ENCODE measurements at places on chromosomes 5 and 9.

DNA sequence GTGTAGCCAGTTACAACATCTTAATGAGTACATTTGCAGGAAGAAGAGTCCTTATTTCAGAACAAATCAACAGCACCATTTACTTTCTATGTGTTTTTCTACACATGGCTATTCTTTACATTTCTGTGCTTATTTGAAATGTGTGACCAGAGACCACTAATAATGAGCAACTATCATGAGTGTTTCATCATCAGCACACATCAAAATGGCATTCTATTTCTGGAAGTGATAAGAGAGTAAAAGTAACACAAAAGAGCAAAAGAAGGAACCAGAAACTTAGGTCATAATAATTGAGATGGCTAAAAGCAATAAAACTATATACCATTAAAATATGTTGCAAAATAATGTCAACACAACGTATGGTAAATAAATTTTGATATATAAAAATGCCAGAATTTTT is 159.7 kb downstream of the PBX3 start:
- peak; percentile 36 for DNase-seq

GRCh38 chr5:13976867-13977830 is 32.7 kb upstream of the DNAH5 start:
- peak; percentile 57 for DNase-seq

GRCh38 chr9:135914921-135915320 is 7.6 kb upstream of the CAMSAP1 start:
- no peak for DNase-seq

- no peak for DNase-seq
Observed at GRCh38 chr5:98909363-98909762, 19.4 kb downstream of the CHD1 start.

DNA sequence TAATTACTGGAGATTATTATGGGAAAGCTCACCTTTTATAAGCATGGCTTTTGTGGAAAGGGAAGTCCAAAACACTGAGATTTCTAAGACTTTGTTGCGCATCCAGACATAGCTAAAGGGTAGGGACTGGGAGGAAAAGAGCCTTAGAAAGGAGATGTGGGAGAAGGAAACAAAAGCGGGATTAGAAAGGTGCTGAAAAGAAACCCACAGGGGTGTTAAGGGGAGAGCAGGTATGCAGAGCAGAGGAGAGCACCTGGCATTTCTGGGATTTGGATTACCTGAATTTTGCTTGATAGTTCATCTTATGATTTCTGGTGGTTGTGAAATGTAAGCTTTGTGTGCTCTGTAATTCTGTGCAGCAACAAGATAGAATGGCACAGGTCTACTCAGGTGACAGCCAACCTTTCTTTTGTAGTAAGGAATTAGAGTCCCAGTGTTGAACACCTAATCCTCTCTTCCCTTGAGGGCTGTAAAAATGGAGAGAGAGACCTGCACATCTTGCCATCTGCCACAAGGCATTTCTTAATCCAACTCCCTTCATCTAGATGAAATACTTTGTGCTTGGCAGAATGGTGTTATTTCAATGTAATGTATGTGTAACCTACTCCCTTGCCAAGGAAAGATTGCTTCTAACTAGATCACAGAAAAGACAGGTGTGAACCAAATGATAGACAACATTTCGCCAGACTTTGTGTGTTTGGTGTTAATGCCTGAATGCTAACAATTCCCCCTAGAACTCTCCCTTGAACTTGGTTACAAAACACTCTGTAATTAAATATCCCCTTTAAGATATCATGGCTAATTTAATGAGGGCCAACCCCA is 47.4 kb downstream of the ATPSCKMT start:
- DNase-seq, result no peak

DNA sequence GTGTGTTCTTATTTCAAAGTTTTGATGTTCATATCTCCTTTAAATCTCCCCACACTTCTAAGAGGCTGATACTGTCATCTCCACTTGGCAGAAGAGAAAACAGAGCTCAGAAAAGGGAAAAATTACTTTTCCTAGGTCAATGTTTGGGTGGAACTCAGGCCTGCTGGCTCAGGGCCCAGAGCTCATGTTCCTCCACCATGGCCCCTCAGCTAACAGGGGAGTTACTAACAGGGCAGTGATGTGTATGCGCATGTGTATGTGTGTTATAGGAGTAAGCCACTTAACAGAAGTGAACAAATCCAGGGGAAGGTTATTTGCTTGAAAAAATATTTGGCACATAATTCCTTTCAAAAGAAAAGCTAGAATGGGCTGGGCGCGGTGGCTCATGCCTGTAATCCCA is 2.5 kb downstream of the C1QTNF2 start:
- no peak for DNase-seq

DNA sequence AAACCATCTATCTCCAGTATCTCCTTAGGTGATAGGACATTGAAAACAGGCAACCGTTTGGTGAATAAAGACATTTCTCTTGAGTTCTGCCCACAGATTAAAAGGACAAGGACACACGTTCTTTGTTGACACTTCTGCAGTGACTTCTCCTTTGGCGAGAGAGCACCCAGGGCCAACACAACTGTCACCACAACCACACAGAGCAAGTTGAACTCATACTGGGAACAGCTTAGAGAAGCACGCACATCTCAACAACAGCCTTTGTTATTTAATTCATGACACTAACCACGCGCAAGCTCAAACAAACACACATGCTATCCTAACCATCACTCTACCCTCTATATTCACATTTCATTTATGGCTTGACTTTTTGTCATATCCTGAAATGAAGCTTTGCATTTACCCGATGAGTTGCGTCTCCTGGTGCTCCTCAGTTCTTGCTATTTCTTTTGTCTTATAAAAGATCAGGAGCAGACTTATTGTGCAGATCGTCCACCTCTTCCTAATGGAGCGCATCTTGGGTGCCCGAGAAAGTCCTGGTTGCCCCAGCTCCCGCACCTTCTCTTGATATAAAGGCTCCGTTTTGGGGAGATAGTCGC is 543 bp downstream of the ST8SIA4 start:
- peak; percentile 64 for DNase-seq

GRCh38 chr5:23314827-23315226 is 192.6 kb upstream of the PRDM9 start:
- DNase-seq, result no peak

- peak; percentile 93 for DNase-seq
Observed at GRCh38 chr9:122857815-122858214, 29.4 kb upstream of the PDCL start.

GRCh38 chr5:57741336-57741735 is 258.7 kb upstream of the ACTBL2 start:
- DNase-seq, result no peak

GRCh38 chr9:15136646-15137045 is 170.4 kb downstream of the TTC39B start:
- peak; percentile 49 for DNase-seq

DNA sequence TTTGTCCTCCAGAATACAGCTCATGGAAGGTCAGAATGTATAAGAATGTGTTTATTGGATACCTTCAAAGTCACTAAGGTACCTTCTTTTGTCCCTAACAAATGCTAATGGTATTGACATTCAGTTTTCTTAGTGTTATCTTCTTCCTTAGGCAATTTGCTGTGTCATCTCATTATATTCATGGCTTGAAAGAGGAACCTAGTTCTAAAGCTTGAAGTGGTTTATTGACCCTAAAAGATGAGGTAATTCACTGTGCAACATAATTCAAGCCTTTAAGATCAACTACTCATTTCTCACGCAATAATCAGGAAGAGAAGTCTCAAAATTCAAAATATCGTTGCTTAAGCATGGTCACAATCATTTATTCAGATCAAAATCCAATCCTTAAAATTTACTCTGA is 342.7 kb upstream of the RIOK2 start:
- DNase-seq, result peak; percentile 75

- peak; percentile 85 for DNase-seq
Observed at GRCh38 chr5:14204785-14205321, 61.7 kb downstream of the TRIO start.

DNA sequence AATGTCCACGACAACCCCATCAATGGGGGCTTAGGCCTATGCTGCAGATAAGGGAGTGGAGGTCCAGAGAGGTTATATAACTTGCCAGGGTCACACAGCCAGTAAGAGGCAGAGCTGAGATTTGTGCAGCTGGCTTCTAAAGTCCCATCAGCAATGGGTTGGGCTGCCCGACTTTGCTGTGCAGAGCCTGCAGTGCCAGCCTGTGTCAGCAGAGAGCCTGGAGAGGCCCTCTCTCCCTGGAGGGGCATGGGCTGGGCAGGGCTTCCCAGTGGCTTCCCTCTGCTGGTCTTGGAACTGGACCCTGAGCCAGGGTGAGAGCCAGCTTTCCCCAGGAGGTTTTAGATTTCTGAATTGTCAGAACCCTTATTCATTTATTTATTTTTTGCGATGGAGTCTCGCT is 77.2 kb upstream of the RAPGEF1 start:
- DNase-seq, result no peak

DNA sequence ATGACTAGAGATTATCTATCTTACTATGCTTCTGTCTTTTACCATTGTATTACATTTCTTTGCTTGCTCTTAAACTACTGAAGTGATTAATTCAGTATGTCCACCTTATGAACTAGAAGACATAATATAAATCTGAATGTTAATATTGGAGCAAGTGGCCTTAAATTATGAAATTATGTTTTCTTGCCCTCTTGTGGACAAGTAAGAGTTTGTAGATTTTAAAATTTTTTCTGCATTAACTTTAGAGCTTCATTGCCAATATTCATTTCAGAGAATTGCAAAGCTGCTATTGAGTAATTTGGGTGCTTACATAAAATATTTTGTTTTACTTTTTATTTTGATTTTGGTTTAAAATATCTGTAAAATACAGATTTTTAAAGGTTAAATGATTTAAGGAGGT is 55.3 kb downstream of the RANBP17 start:
- peak; percentile 30 for DNase-seq

- DNase-seq, result no peak
Observed at GRCh38 chr9:99986642-99987041, 80.2 kb downstream of the STX17 start.

DNA sequence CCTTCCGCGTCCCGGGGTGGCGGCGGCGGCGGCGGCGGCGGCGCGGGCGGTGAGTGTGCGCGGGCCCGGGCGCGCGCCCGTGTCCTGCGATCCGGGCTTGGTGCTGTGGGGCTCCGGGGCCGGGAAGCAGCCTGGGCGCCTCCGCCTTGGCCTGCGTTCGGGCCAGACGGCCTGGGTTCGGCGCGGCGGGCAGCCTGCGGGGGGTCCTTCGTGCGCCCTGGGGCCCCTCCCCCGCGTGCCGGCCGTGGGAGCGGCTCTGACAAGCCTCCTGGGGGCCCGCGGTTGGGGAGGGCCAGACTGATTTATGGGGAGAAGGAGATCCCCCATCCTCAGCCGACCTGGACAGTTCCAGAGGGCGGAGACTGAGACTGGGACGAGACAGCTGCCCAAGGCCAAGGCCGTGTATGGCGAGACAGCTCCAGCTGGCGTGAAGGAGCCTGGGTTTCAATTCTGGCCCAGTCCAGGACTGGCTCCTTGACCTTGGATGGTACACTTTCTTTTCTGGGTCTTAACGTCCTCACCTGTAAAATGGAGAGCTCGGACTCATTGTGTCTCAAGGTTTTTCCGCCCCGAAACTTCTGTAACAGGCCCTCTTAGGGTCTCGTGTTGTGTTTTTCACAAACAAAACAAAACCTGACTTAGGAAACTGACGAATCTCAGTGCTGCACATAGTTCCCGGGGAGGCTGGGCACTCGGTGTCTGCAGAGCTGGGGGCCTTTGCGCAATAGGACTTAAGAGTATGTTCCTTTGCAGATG is 603 bp downstream of the TMEM268 start:
- DNase-seq, result peak; percentile 78

- DNase-seq, result peak; percentile 64
Observed at GRCh38 chr9:8857926-8858595, 1058.5 kb upstream of the DMAC1 start.

DNA sequence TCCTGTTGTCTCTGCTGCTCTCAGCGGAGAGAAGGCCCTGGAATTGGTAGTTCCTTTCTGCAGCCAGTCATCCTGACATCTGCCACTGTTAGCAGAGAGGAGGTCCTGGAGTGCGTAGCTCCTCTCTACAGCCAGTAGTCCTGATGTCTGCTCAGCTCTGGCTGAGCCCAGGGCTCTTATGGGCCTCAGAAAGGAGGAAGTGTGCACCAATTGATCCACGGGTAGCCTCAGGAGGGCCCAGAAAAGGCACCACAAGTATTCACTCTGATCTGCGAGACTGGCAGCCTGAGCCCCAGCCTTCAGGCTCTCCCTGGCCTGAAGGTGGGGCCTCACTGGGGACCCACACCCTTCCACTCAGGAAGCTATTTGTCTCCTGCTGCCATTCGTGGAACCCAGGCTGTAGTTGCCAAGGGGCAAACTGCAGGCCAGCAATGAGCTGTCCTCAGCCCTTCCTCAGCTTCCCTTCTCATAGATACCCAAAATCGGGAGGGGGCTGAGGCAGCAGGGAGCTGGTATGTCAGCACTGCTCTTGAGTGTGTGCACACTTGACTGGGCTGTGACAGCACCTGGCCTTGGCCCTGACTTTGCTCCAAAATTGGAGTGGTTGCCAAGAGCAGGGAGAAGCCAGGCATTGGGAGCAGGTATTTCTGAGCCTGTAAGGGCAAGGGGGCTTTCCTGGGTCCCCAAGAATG is 1049.5 kb upstream of the ACO1 start:
- DNase-seq, result no peak

GRCh38 chr5:55570026-55570425 is 35.3 kb upstream of the PLPP1 start:
- no peak for DNase-seq

DNA sequence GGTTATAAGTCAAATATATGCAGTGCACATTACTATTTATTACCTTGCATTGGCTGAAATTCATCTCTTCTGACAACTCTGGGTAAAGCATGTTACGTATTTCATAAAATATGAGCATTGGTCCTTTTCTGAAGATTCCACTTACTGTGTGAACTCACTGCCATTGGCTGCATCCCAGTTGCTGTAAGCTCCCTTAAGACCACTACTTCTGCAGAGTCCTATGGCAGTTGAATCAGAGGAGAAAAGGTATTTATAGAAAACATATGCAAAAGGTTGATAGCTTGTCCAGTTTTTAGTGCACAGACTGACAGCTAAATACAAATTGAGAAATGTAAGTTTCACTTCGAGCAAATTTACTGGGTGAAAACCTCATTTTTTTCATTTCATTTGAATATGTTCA is 394.6 kb upstream of the ARRDC3 start:
- no peak for DNase-seq

- peak; percentile 56 for DNase-seq
Observed at GRCh38 chr9:76620996-76621395, 143.2 kb upstream of the PCA3 start.

DNA sequence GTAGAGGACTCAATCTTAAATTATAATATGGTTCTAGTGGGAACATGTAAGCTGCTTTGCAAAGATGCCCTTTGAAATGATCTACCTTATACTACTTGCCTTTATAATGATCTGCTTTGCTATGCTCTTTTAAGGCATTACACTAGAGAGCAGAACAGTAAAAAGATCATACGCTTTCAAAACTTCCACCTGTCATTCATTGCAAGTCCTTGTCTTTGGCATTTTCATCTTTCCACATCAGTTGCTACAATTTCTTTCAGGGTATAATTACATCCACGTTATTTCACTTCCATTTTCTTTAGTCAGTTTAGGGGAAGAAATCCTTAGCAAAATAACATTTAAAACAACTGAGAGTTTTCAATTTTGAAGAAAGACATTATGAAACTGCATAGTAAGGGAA is 80.3 kb downstream of the ACTBL2 start:
- no peak for DNase-seq

Data from hematopoietic multipotent progenitor cell treated with erythropoietin and hydrocortisone succinate and interleukin-3 and kit ligand, for 4 days (in vitro differentiated cells).